ENCODE measurements at places on chromosomes 13 and 19.

DNA sequence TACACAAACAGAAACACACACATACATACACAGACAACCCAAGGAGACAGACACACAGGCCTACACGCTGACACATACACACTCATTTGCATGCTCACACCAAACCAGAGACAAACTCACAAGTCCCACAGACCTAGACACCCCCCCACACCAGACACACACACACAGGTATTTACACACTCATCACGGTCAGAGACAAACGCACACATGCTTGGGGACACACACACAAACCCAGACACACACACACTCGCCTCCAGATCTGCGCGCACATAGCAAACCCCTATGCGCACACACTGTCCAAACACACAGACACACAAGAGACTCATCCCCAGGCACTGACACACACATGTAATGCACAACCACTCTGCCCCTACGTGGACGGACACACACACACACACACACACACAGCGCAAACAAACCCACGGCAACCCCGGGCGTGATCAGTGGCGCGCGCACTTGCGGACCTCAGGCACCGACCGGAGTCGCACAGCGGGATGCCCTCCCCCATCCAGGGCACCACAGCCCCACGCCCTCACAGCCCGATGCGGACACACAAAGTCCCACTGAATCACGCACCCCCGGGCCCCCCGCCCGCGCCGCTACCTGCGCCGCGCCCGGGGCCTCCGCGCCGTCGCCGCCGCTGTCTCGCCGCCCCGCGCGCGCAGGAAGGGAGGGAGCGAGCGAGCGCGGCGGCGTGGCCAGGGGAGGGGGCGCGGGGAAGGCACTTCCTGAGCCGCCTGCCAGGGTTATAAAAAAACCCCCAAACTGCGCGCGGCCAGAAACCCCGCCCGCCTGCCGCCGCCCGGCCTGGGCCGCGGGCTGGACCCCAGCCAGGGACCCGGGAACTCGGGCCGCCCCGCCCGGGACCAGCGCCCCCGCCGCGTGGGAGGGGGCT lies at the start of gene ADAMTS10:
TSS of gene ADAMTS10 (minus strand) at position 675 of the 895 bp plus-strand sequence. CDS start 5,005 bp downstream, outside the sequence.
- DNase-seq = no peak

DNA sequence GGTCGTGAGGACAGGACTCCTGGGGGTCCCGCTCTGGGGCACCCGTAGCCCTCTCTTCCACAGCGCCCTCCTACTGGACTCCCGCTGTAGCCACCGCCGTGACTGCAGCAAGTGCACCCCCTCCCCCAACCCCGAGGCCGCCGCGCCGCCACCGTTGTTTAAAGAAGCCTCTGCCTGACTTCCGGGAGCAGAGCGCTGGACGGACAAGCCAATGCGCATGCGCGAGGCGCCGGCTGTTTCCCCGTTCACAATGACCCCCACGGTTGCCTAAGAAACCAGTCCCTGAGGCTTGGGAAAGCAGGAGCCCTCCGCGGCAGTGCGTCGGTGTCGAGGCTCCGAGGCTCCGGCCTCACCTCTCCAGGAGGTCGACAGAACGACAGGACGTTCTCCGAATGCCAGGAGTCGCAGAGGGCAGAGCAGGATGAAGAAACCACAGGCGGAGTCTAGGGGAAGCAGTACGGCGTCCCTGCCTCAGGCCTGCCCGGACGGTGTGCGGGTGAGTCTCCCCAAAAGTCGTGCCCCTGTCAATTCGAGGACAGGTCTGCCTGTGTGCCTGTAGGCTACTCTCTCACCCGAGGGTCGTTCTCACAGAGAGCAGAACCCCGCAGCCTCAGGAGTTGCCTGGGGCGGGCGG lies 70.5 kb upstream of the ZNF420 start:
- no peak for DNase-seq

DNA sequence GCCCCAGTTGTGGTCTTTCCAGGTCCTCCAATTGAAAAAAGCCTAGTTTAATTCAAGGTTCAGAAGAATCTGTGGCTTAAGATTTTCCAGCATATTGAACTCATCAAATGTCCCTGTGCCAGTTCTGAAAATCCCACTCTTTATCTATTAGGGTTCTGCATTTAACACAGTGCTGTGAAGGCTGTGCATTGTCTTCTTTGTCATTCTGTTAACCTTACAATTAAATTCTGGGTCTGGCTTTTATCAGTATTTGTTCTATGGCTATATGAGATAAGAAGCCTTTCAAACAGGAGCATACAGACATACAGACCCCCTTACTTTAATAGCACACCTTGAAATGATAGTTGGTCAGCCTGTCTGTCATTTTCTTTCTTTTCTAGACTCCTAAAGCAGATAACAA lies 362.1 kb upstream of the DACH1 start:
- no peak for DNase-seq

- DNase-seq = no peak
Observed at GRCh38 chr13:48161530-48162179, 66.8 kb upstream of the MED4 start.

GRCh38 chr19:13152974-13153568 lies 2.9 kb downstream of the IER2 start:
- DNase-seq = peak; percentile 97

- no peak for DNase-seq
Observed at GRCh38 chr13:32924886-32925285, 91.3 kb upstream of the KL start.

- no peak for DNase-seq
Observed at GRCh38 chr13:77896536-77896935, 22.1 kb downstream of the EDNRB start.

DNA sequence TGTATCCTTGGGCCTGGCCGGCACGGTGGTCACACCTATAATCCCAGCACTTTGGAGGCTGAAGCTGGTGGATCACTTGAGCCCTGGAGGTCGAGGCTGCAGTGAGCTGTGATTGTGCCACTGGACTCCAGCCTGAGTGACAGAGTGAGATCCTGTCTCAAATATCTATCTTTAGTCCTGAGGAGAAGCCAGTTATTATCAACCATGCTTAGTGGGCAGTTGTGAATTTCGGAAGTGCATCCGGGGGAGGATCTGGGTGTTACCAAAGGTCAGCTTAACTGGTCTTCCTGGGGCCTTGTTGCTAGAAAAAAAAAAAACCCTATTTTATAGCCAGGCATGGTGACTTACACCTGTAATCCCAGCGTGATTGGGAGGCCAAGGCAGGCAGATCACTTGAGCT lies 9.6 kb downstream of the DHDH start:
- no peak for DNase-seq

- peak; percentile 15 for DNase-seq
Observed at GRCh38 chr13:28494504-28494777, 487 bp downstream of the FLT1 start.

DNA sequence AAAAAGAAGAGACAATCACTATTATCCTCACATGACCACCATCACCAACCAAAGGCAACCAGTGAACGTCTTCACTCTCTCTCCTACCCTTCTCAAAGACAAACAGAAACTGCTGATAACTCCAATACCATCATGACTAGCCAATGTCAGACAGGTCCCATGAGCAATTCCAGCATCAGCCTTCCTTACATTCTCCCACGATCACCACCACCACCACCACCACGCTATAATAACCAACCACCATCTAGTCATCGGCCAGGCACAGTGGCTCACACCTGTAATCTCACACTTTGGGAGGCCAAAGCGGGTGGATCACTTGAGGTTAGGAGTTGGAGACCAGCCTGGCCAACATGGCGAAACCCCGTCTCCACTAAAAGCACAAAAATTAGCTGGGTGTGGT lies 3.9 kb downstream of the MYO1F start:
- DNase-seq = no peak

DNA sequence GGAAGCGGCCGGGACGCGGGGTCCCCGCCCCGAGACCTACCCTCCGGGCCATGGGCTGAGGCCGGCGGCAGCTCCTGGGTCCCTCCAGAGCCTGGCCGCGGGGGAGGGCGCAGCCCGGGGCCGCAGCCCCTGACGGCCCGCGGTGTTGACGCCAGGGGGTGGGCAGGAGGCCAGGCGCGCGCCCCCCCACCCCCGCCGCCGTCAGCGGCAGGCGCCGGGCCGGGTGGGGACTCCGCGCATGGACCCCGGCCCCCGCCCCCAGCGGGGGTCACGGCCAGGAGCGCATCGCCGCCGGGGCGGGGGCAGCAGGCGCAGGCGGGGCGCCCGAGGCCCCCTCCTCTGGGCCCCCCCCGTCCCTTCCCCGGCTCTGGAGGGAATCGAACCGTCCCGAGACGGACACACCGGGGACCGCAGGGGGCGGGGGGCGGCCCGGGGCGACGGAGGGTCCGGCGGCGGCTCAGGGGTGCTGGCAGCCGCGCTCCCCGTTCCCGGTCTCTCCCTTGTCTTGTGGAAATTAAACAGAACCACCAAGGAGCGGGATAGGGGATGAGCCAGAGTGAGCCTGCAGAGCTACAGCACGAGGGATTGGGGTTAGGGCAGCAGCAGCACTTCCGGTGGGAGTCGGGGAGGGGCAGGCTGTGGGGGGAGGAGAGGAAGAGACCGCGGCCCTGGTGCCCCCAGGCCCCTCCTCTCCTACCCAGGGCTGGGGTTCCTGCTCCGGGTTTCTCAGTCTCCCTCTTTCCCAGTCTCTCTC lies at the start of gene MEIS3:
TSS of gene MEIS3 (minus strand) at position 498 of the 754 bp plus-strand sequence. CDS start at position 52, 446 bp downstream.
- DNase-seq = no peak

DNA sequence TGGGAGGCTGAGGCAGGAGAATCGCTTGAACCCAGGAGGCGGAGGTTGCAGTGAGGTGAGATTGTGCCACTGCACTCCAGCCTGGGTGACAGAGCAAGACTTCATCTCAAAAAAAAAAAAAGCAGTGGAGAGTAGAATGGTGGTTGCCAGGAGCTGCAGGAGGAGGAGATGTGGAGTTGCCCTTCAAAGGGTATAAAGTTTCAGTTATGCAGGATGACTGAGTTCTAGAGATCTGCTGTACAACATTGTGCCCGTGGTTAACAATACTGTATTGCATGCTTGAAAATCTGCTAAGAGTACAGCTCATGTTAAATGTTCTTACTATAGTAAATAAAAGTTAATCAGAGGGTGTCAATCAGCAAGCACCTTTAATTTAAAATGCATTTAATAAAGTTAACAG lies 28.4 kb upstream of the LATS2 start:
- DNase-seq = no peak

DNA sequence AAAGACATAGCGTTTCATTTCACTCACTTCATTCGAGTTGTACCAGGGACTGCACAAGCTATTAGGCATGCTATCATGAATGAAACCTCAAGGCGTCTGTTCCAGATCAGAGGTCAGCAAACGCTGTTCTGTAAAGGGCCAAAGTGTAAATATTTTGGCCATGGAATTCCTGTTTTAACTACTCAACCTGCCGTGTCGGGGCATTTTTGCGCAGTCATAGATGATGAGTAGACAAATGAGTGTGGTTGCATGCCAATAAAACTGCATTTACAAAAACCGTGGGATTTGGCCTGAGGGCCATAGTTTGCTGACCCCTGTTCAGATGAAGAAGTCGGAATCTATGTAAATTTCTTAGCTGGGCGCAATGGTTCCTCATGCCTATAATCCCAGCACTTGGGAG lies 6.5 kb downstream of the INSR start:
- no peak for DNase-seq

DNA sequence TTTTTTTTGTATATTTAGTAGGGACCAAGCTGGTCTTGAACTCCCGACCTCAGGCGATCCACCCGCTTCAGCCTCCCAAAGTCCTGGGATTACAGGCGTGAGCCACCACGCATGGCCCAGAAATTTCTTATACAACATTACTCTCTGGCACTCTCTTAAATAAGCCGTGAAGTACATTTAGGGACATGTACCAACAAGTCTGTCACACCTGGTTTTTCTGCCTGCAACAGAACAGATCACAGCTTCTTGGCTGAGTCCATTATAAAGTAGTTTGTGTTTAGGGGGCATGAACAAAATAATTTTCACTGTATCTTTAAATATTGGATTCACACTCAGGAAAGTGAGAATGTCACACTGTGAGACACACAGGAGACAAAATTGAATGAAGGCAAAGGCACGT lies 1567.3 kb downstream of the SLITRK5 start:
- no peak for DNase-seq

GRCh38 chr19:16033721-16034120 lies 42.6 kb upstream of the TPM4 start:
- no peak for DNase-seq

DNA sequence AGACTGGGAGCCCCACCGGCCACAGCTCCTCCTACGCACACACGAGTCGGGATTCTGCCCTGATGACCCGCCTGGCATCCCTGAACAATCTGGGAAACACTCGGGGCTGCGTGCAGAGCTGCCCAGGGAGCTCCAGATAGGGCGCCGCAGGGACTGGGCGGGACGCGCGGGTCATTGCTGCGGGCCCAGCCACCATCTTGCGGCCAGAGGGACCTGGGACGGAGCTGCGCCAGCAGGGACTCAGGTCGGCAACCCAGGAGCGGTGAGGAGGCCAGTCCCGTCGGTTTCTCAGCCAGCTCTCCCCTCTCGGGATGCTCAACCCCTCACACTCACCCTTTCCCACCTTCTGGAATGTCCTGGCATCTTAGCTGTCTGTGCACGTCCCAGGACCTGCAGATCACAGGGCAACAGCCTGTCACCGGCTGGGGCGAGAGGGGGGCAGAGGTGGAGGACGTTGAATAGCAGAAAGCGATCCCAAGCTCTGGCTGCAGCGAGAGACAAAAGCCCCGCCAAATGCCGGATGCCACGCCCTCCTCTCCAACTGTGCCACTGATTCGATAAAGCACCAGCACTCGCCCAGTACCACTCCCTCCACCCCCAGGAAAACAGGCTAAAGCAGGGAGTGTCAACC lies 20.4 kb upstream of the ZNF91 start:
- DNase-seq = no peak

GRCh38 chr19:49437231-49437630 lies 4.1 kb downstream of the SLC17A7 start:
- no peak for DNase-seq

DNA sequence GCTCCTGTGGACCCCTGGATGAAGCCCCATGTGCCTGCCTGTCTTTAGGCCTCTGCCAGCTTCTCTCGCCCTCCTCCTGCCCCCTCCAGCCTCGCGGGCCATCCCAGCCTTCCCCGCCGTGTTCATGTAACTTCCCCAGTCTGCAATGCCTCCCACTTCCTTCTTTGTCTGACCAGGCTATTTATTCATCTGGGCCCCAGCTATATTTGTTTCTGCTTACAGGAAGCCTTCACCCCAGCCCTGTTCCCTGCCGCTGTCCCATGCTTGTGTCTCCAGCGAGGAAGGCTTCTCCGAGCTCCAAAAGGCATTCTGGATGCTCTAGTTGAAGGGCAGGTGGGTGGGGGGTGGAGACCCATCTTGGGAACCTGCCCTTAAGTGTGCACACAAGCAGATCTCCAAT lies 7.9 kb upstream of the C3 start:
- peak; percentile 51 for DNase-seq

GRCh38 chr19:58553799-58554493 lies 959 bp downstream of the CHMP2A start:
- no peak for DNase-seq

DNA sequence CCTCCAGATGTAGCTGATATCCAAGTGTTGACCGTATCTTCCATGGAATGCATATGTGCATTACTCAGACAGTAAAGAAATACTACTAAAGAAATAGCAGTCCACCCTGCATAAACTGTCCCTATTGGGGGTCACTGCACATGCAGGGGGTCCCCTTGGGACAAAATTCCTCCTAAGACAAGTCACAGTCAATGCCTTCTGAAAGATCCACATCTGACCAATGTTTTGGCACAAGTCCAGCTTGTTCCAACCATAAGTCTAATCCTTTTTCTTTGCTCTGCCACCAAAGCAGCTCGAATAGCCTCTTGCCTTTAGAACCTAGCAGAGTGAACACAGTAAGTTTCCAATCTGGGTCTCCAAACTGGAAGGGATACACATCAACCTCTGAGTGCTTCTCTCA lies 87.9 kb downstream of the DIAPH3 start:
- DNase-seq = no peak
